ENCODE measurements at places on chromosomes 7 and 10. TPM values are rescaled to one million over a fixed set of nuclear protein-coding genes. Genes with fewer than 3 reads are reported as not detected.

- DNase-seq, result peak; percentile 90
Observed at GRCh38 chr10:118914629-118915028, 114.9 kb upstream of the NANOS1 start.

DNA sequence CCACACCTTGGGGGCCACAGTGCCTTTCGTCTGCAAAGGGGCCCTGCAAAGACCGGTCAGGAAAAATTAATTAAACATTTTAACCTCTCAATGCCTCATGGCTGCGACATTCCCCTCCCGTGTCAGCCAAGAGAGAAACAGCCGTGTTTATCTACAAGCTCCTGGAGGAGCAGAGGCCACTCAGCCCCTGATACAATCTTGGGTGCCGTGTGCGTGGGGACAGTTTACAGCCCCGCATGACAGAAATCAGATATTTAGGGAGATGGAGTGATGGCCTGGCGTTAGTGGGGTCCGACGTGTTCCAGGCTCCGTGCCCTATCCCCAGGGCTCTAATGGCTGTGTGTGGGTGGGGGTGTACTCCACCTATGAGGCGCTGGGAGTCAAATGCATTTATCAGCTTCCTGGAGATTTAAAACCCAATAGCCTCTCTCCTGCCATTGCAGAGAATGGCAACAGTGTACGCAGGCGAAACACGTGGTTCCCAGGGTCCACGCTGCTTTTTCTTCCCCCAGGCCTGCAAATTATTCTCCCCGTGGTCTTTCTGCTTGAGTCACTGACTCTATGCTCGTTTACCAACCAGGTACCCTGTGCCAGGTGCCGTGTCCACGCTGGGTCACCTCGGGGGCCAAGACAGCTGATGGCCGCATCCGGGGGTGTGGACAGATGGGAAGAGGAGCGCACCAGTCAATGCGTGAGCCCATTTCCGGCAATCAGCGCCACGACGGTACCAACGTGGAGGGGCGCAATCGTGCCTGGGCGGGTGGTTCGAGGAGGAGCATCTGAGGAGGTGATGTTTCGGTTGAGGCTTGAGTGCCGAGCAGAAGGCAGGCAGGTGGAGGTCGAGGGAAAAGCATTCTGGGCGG, 26.6 kb upstream of the PSMG3 start:
- no peak for DNase-seq

DNA sequence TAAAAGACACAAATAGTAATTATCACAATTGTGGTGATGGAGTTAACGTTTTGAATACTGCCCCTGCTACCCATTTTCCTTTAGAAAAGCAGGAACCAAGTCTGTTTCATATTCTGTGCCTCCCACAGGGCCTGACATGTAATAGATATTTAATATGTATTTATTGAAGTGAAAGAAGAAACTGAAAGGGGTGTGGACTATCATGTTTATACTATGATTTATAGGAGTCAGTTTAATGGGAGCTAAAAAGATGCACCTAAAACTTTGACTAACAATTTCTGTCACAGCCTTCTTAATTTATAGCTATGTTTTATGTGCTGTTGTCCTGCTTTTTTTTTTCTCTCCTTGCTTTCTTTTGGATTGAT, 24.1 kb upstream of the BHLHA15 start:
- no peak for DNase-seq

- no peak for DNase-seq
Observed at GRCh38 chr10:6689036-6689435, 109.0 kb upstream of the PRKCQ start.

DNA sequence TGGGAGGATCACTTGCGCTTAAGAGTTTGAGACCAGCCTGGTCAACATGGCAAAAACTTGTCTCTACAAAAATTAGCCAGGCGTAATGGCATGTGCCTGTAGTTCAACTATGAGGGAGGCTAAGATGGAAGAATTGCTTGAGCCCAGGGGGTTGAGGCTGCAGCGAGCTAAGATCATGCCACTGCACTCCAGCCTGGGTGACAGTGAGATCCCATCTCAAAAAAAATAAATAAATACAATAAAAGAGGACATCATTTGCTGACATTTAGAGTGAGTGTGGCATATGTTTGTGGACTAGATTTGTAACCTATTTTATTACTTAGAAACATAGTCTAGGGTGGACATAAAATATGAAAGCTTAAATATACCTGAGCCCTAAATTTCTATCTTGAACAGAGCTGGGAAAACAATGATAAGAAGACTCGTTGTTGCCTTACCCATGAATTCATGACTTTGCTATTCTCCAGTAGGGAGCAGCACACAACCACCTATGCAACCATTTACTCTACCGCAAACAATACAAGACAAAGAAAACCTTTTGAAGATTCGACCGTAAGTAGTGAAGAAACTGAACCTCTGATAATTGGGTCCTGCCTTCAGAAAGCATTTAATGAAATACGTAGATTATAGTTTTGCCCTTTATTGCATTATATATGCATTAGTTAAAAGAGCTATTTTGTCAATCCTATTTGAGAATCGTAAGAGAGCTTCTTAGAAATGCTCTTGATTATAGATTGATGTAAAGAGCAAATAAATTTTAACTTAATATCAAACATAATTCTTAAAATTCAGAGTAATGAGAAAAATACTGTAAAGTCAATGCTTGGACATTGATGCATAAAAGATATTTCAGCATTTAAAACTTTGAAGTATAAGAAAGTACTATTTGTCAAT, 83.5 kb downstream of the GNAT3 start:
- peak; percentile 28 for DNase-seq

- DNase-seq, result no peak
Observed at GRCh38 chr10:14695847-14696480, 78.7 kb downstream of the FAM107B start.

DNA sequence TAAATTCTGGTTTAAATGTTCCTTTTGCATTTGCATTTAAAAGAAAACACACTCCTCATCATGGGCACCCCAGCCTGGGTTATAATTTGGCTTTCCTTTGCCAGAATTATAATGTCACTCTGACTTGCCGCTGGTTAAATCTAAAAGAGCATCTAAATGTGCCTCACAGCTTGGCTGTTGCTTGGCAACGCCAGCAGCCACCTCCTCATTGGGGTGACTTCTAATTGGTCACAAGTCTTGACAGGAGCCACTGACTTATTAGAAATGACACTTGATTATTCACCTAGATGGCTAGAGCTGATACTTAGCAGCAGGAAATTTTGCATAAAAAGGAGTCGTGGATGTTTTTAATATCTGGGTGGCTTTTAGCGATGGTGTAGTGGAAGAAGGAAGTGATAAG, 114.3 kb downstream of the TBXAS1 start:
- DNase-seq, result no peak

OPALIN gene
- total RNA-seq, result not detected

STEAP2 gene
- total RNA-seq, result 0.08 TPM

DNA sequence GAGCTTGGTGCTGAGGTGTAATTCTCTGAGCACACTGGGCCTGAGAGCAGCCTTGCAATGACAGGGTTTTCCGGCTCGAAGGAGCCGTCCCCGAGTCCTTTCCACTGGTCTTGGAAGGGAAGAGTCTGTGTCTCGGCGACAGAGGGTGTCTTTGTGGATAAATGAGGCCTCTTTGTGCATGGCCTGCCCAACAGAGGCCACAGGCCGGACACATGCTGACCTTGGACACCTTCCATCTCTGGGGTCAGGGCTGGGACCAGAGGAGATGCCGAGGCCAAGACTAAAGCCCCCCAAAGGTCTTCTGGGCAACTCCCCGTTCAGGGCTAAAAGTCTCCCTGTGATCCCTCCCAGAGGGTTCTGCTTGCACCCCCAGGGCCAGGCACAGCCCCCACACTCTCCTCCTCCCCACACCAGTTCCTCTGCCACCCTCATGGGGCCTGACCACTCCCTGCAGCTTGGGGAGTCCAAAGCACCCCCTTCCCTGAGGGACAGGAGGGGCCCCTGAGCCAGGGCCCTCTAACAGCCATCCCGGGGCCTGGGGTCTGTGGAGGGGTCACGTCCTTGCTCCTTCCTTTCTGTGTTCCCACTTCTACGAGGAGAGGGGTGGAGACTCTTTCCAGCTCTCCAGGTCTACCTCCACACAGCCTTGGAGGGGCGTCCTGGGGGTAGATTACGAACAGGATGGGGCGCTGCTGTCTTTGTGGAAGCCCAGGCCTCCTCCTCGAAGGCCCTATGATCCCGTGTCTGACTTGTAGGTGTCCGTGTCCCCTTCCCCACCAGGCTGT, 130.6 kb upstream of the FAM20C start:
- no peak for DNase-seq
